ENCODE measurements at places on chromosomes 3 and 15. TPM values are rescaled to one million over a fixed set of nuclear protein-coding genes. Genes with fewer than 3 reads are reported as not detected.

The PRSS50 gene
- not detected for total RNA-seq

DNA sequence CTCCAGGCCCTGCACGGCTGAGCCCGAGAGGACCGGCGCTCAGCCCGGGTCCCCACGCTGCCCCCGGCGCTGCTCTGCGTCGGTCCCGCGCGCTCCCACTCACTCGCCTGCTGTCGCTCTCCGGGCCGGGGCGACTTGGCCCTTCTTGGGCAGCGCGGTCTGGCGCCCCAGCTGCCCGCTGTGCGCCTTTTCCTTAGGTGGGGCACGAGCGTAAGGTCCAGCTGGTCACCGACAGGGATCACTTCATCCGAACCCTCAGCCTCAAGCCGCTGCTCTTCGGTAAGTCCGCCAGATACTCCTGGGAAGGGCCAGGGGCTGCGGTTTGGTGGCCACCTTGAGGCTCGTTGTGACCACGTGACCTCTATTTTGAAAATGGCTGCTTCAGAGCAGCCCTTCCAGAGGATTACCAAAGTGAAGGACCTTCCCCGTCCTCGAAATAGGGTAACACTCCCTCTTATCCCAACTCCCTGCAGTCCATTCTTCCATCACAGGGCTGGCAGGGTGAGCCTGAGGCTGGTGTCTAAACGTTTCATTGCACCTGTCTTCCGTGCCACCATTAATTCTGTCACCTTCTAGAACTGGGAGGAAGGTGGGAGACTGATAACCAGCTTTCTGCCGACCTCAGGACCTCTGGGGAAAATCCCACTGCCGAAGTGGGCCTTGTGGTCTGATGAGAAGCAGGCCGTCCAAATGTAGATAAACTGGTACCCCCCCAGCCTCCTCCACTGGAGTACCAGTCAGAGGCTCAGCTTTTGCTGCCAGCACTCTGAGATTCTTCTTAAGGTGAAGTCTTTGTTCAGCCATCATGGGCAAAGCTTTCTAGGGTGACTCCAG is 812 bp downstream of the P4HTM start:
- peaks cover 29% of the 10 kb centered on the region for H3K36me3 ChIP-seq
- peak overlapping the region; percentile 81 for H3K27ac ChIP-seq
- H3K4me3 ChIP-seq = peak overlapping the region; percentile 100
- peaks cover 54% of the 10 kb centered on the region for H3K4me1 ChIP-seq
- DNase-seq = no peak
- H3K27me3 ChIP-seq = no peaks in the 10 kb centered on the region

DNA sequence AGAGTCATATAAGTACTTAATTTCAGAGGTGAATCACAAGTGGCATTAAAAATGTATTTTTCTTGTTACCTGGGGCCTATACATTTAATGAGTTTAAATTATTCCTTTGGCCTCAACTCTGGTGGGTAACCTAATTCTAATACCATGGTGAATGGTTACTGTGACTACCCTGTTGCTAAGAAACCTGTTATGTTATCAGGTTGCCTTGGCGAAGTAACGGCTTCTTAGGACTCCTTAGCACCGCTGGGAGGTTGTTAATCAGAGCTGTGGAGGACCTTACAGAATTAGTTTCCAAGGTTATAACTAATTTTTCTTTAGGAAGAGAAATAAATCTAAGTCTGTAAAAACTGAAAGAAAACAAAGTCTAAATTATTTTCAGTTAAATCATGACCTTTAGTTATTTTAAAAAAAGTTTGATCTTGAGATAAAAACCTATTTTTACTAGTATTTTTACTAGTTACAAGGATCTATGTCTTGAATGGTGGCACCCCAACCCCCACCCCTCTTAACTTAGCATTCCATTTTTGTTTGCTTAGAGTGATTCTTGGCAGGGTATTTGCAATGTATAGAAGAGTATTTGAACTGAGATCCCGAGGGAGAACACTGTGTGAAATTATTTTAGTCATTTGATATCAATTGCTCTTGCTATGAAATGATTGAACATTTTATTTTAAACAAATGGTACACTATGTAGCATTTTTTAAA is 155.5 kb downstream of the FNDC3B start:
- H3K4me3 ChIP-seq = no peak overlapping the region
- no peaks in the 10 kb centered on the region for H3K27me3 ChIP-seq
- no peaks in the 10 kb centered on the region for H3K36me3 ChIP-seq
- DNase-seq = no peak

DNA sequence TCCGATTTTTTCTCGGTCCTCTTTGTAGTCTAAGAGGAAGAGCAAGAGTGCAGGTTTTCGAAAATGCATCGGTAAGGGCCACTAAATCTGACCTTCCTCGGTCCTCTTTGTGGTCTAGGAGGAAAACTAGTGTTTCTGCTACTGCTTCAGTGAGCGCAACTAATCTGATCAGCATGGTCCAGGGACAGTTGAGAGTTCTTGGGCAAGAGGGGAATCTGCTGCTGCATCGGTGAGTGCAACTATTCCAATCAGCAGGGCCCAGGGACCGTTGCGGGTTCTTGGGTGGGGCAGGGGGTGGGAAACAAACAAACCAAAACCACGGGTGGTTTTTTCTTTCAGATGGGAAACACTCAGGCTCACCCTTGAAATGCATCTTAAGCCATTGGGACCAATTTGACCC is 10.5 kb upstream of the OSBPL11 start:
- H3K4me1 ChIP-seq = no peaks in the 10 kb centered on the region
- no peaks in the 10 kb centered on the region for H3K36me3 ChIP-seq
- no peak overlapping the region for H3K4me3 ChIP-seq
- no peak for DNase-seq
- H3K27ac ChIP-seq = no peak overlapping the region

DNA sequence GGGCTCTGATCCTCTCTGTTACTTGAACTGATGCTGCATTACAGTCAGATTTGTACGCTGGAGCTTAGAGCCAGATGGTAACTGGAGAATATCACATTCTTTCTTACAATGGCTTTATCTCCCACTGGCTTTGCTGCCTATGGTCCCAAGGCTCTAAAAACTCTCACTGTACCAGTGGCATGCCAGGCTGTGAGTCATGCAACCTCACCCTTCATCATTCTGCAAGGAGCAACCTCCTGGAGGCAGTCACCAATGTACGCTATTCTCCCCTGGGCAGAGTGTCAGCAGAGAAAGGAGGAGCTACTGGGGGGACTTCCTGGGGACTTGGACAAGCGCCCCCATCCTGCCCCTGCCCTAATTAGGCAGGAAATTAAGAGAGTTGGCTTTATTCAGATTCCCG is 97.9 kb upstream of the EIF1B start:
- H3K36me3 ChIP-seq = peaks cover 4% of the 10 kb centered on the region
- H3K4me3 ChIP-seq = no peak overlapping the region
- no peaks in the 10 kb centered on the region for H3K27me3 ChIP-seq
- H3K4me1 ChIP-seq = no peaks in the 10 kb centered on the region
